Activated T-helper 9 cell treated with anti-CD3 and anti-CD28 coated beads, Interleukin-2, amount 50 U/mL, for 16 hours (primary cell): ENCODE measurements at places on chromosomes 5 and 9.

DNA sequence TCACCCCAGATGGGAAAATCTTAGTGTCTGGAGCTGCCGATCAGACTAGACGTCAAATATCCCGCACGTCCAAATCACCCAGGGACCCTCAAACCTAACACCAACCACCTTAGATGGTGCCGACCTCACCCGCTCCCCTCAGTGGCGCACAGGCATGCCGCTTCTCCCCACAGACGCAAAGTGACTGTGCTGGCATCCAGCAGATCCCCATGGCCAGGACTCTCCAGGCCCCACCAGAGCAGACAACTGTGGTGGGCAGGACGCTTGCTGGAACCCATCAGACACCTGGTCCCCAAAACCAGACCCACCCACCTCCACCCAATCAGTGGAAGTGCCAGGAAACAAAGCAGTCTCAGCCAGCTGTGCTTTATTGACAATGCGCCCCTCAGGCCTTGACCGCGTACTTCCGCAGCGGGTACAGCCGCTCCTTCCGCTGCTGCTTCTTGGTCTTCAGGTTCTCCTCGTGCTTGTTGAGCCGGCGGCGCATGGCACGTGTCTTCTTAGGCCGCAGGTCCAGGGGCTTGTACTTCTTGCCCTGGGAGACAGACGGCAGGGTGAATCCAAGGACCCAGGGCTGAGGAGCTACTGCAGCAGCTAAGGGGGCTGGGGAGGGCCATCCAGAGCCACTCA lies 4.1 kb downstream of the RPL35 start:
- DNase-seq: no peak

GRCh38 chr5:158857371-158857770 lies 242.3 kb downstream of the EBF1 start:
- no peak for DNase-seq

GRCh38 chr5:16808021-16808420 lies 128.1 kb downstream of the MYO10 start:
- DNase-seq: no peak

GRCh38 chr5:24492229-24492628 lies 152.5 kb downstream of the CDH10 start:
- no peak for DNase-seq

DNA sequence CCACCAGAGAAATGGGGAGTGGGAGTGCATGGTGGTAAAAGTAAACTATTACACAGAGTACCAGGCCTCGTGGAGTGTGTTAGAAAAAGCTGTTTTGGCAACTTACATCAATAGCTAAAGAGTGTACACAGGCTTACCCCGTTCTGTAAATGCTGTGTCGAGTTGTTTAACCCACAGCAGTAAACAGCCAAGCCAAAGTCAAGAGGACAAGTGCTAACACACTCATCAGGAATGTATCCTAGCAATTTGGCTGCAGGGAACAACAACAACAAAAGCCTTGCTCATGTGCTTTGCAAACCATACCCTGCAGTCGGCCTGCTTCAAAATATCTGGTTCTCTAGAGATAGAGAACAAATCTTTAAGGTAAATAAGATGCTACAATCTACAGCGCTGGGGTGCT lies 15.9 kb downstream of the DAP start:
- DNase-seq: no peak

DNA sequence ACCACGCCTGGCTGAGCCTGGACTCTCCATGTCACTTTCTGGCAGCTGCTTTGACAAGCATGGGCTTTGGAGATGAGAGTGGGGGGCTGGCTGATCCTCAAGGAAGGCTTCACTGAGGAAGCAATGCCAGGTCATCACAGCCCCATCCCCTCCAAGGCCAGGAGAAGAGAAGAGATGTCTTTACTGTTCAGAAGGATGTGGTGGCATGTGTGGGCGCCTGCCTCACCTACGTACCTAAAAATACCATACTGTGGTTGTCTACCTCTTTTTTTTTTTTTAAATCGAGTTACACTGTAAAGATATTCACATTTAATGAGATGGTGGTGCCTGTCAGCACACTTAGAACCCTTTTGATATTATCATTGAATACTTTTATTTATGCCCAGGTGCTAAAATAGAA lies 26.4 kb upstream of the CTNNA1 start:
- no peak for DNase-seq

DNA sequence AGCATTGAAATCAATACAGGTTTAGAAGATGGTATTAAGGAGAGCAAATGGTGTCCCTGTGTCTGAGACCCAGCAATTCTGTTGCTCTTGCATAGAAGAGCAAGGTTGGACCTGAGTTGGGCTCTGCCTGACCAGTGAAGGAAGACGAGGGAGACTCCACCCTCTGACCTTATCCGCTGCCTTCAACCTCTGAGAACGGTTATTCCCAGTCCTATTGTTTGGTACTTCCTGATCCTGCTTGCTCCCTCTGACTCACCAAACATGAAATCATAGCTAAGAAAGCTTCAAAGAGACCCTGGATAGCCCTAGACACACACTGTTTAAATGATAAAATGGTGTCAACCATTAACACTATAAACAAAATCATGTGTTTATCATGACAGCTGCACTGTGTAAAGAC lies 218.5 kb downstream of the PLK2 start:
- DNase-seq: no peak

DNA sequence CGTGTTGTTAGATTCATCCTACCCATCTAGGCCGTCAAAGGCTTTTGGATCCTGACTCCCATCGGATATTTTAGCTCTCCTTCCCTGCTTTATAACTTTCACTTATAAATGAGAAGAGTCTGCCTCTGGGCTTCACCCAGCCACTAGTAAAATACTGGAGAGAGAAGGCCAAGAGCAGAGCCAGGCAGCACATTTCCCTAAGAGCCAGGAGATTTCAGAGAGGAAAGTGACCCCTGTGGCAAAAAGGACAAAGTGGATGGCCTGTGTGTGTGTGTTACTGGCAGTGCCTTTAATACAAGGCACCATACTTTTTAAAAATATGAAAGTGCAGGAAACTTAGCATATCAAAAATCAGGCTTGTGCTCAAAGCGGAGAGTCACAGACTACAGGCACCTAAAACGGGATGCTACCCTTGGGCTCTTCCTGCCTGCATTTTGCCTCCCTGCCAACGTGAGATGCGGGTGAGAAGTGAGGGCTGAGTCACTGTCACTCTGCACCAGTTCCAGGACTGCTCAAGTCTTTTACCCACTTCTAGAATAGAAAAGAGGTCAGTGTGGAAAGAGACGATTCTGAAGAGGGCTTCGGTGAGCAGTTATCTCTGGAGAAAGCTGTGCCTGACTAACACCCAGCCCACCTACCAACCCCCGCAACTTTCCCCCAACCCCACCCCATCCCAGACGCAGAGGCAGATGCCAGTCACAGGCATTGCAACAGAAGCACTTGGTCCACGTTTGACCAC lies 15.9 kb downstream of the NFIL3 start:
- DNase-seq: no peak

GRCh38 chr5:90424245-90424644 lies 14.7 kb upstream of the CETN3 start:
- DNase-seq: no peak

- no peak for DNase-seq
These were observed 295.7 kb upstream of the PANK3 start for GRCh38 chr5:168874713-168875380.

DNA sequence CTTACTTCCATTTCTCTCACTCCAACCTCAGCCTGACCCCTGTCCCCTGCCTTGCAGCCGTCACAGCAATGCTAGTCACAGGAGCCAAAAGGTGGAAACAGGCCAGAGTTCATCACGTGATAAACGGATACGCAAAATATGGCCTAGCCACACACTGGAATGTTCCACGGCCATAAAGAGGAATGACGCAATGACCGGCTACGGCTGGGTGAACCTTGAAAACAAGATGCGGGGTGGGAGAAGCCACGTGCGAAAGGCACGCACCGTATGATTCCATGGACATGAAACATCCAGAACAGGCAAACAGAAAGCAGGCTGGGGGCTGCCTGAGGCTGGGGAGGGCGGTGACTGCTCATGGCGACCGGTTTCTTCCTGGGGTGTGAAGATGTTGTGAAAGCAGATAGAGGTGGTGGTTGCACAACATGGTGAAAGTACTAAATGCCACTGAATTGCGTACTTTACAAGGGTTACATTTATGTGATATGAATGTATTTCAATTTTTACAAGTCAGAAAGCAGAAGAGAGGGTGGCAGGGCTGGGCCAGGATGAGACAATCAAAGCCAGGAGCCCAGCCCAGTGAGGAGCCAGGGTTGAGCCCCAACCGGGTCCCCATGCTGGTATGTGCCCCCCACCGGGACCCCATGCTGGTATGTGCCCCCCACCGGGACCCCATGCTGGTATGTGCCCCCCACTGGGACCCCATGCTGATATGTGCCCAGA lies 117.8 kb upstream of the SARDH start:
- no peak for DNase-seq

DNA sequence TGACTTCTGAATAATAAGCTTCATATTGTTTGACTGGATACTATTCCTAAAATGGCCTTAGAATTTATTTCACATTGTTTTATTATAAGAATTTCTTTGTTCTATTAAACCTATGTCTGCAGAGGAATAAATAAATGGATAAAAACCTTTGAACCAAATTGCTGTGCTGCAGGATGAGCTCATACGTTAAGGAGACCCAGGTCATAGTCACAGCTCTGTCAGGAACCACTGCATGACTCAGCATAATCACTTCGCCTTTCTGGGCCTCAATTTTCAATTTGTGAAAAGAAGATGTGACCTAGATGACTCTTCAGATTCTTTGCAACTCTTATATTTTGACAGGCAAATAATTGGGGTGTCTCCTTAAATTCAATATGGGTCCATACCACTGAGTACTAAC lies 36.7 kb upstream of the HMHB1 start:
- DNase-seq: no peak

DNA sequence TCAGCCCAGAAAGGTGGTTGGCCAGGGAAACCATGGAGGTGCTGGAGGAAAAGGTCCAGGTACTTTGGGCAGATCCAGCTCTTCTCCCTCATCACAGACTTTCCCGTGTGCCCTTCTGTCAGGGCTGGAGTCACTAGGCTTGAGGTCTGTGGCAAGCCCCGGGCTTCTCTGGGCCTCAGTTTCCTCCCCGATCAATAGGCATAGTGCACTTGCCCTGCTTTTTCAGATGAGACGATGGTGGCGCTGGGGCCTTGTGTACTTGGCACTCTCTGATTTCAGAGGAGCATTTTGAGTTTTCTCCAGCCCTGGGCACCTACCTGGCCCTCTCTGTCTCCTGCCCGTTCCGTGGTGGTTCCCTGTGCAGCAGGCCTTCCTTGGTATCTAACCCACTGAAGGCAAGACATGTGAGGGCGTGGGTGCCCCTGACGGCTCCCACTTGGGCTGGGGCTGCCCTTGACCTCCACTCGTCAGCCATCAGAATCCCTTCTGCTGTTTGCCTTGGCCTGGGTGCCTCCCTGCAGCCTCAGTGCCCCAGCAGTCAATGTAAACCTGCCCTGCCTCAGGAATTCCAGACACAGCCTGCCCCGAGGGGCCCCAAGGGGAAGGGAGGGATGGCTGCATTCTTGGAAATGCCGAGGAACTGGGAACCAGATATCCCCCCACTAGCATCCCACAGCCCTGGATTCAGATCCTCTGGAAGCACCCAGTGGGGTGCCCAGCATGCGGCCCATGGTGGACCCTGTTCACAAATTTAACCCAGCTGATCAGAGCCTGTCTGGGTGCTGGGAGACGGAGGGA lies 66.3 kb upstream of the COL5A1 start:
- DNase-seq: no peak

GRCh38 chr9:91768507-91768906 lies 181.5 kb downstream of the ROR2 start:
- DNase-seq: no peak

DNA sequence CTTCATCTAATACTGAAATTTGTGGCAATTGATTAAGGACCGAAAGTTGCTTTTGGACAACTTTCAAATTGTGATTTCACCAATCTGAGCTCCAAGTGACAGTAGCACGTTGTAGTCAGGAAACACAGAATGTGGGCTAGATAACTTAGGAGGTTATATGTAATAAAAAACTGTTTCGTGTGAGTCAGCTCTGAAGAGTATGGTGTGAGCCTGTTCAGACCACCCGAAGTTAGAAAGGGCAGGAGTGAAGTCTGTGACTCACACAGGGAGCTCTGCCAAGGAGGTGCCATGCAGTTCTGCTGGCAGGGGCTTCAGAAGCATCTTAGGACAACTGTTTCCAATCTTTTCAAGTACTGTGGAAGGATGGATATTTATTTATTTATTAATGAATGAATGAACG lies 16.4 kb upstream of the ZBTB34 start:
- no peak for DNase-seq

DNA sequence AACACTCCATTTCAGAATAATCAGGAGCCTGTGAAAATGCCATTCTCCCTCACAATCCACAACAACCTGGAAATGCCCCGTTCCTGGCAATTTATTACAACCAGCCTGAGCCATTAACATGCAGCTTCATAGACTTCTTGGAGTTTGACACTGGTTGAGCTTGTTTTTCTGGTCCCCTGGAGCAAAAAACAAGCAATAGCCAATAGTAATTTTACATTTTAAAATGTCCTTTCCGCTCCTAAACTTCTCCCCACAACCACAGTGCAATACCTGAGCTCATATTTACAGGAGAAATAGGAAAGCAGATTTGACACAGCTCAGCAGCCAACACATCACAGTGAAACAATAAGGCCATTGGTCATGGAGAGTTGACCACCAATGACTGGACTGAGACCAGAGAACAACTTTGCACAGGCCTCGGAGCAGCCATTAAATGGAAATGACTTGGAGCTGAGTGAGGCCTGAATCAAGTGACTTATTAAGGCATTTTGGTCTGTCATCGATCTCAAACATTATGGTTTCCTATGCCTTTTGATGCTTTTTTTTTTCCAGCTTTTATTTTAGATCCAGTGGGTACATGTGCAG lies 73.0 kb downstream of the ENC1 start:
- DNase-seq: no peak

DNA sequence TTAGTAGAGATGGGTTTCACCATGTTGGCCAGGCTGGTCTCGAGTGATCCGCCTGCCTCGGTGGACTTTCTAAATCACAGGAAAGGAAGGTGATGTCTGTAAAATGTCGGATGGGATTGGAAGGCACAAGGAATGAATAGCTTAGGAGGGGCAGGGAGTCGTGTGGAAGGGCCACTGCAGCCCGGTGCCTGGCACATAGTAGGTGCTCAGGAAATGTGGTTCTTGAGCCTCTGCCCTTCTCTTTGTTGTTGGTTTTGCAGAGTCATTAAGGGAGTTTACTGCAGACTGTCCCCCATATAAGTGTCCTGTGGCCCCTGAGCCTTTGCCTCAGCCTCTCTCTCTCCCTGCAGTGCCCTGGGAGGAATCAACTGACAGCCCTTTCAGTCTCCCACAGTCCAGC lies 11.8 kb downstream of the NEK6 start:
- DNase-seq: no peak

DNA sequence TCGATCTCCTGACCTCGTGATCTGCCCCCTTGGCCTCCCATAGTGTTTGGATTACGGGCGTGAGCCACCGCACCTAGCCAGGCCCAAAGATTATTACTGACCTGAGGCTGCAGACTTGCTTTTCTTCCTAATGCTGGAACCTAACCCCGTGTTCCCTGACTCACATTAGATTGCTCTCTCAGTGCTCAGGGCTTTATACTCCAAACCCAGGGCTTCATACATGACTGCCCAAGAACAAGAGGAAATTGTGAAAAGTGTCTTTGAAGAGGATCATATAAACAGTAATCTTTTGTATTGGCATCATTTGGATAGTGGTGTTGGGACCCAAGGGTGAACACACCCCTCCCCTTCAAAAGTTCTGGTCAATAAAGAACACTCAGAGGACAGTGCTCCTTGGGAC lies 233.3 kb upstream of the TAS2R1 start:
- no peak for DNase-seq

GRCh38 chr5:68343421-68343826 lies 127.9 kb downstream of the PIK3R1 start:
- no peak for DNase-seq

GRCh38 chr5:1322955-1323802 lies 21.7 kb downstream of the CLPTM1L start:
- DNase-seq: no peak

- DNase-seq: no peak
These were observed 238.4 kb downstream of the NR2F1-AS1 start for GRCh38 chr5:93342563-93343061.
